NCI-H2081 treated with DMSO at 0.1 percent for 48 hours (cell line): ENCODE measurements at places on chromosomes 7 and 10.

DNA sequence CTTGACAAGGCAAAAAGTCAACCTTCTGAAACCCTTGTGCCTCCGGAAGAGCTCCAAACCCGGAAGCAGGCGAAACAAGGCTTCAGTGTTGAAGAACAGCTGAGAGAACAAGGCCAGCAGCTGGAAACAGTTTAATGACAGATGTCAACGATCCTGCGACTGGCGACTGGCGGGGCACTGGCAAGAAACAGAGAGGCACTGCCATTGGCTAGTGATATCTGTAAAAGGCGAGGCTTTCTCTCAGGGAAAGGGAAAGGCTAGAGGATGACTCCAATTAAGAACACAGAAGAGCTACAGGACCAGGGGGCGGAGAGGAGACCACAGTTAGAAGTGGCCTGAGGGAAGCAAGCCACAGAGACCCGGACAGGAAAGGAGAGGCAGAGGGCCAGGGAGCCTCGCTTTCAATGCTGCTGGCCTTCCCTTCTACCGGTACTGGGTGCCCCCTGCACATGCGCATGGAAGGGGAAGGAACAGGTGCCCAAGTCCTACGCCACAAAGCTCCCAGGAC, 19.4 kb downstream of the ITGB1 start:
- no peak for DNase-seq

- no peak for DNase-seq
These were observed at the start of gene HECW1 for GRCh38 chr7:43112459-43112940. HECW1 (plus strand) TSS chr7:43112647; CDS start chr7:43243906, 131,259 bp downstream.

GRCh38 chr10:121774404-121774803, 153.4 kb downstream of the ATE1 start:
- DNase-seq, result no peak

- DNase-seq, result no peak
These were observed 23.6 kb downstream of the IFIT3 start for GRCh38 chr10:89351412-89351779.

GRCh38 chr10:47255033-47255813, 44.8 kb upstream of the GDF10 start:
- DNase-seq, result no peak

DNA sequence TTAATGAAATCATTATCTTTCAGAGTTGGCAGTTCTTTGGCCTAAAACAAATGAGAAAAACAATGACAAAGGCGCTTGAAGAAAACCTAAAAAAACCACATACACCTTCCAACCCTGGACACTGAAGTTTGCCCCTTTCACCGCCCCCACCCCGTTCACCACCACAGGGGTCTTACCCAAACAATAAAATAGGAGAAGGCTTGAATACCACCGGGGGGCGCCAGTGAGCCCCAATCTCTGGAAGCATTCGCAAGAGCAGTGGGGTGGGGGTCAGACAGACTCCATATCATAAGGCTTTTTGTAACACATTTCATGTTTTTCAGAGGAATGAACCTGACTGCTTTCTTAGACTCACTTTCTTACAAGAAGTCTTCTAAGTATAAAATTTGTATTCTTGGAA, 163.6 kb downstream of the PIP4K2A start:
- no peak for DNase-seq

- no peak for DNase-seq
These were observed 324.9 kb downstream of the AGMO start for GRCh38 chr7:15236952-15237351.

DNA sequence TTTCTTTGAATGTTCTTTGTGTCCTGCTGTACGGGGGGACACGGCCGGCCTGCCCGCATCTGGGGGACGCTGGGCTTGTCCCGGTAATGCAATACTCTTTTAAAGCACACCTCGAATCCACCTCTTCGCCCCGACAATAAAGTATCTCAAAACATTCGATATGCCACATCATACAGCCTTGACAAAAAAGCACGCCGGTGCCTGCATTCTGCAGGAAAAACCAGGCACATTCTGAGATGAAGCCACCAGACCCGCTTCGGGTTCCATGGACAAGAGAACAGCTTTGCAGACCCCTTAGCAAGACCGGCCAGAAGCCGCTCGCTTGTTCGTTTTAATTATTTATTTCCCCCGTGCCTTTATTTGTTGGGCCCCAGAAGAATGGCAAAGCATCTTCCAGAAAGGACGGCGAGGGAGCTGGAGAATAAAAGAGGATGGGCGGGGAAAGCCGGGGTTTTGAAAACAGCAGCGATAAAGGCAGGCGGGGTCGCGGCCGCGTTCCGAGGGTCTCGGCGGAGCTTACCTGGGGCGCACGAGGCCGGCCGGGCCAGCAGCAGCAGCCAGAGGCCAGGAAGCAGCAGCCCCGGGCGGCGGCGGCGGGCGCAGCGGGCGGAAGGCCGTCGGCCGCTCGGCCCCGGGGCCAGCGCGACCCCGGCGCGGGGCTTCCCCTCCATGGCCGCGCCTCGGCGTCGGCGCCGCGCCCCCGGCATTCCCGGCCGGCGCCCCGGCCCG, 462 bp downstream of the KIAA1549 start:
- no peak for DNase-seq

DNA sequence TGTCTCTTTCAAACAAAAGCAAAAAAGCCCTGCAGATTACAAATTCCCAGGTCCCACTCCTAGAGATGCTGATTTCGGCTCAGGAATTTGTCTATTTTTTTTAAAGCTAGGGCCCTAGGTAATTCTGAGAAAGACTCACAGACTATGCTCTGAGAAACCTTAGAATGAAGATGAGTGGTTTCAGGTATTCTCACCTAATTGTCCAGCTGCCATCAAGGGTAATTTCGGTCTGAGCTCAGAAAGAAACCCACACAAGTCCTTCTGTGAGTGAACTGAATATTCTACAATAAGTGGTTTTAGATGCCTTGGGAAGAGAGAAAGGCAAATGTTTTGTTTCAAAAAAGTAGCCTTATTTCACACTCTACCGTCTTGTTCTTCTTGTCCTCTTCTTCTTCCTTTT, 45.7 kb downstream of the DCLRE1A start:
- no peak for DNase-seq

DNA sequence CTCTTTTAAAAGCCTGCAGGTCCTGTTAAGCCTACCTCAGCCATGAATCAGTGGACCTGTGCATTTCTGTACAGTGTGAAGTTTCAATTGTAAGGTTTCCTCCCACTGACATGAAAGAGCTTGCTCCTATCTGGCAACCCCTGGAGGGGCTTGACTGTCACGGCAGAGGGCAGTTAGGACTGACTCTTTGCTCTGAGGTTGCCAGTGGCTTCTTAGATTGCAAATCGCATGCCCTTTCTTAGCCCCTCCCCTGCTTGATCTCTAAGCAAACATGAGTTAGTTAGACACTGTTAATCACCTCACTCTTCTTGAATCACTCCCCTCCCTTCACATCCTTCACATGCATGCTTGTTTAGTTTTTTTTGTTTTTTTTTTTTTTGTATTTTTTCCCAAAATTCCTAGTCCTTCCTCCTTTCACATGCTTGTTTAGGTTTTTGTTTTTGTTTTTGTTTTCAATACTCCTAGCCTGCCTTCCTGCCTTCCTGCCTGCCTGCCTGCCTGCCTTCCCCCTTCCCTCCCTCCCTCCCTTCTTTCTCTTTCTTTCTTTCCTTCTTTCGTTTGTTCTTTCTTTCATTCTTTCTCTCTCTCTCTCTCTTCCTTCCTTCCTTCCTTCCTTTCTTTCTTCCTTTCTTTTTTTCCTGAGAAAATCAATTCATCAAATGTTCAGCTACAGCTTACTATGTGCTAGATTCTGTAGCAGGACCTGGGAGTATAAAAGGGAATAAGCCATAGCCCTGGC, 6.0 kb upstream of the HIPK2 start:
- no peak for DNase-seq

GRCh38 chr10:78763651-78764395, 304.9 kb upstream of the ZMIZ1 start:
- no peak for DNase-seq

DNA sequence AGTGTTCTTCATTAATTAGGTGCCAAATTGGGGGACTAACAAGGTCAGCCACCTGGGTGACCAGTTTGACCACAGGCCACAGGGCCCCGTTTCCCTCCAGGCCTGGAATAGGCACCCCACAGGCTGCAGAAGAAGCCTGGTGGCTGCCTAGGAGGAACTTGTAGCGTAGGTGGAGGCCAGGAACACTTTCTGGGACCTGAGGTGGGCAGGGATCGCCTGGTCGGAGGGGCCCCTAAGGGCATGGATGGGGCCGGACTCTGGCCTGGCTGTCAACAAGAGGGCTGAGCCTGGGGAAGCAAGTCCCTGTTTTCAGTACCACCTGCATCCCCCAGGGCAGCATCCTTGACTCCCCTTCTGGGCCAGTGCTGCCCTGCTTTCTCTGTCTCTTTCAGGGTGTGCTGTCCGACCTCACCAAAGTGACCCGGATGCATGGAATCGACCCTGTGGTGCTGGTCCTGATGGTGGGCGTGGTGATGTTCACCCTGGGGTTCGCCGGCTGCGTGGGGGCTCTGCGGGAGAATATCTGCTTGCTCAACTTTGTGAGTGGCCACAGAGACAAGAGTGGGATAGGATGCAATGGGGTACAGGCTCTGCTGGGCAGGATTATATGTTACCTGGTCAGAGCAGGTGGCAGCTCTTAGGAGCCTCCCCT, 30.7 kb upstream of the SH2D4B start:
- no peak for DNase-seq
